ENCODE measurements at places on chromosomes 11 and 22.

- no peak for DNase-seq
These were observed 66.4 kb downstream of the ACER3 start for GRCh38 chr11:76927160-76927559.

GRCh38 chr11:8822469-8822868 is 88.5 kb upstream of the AKIP1 start:
- no peak for DNase-seq

DNA sequence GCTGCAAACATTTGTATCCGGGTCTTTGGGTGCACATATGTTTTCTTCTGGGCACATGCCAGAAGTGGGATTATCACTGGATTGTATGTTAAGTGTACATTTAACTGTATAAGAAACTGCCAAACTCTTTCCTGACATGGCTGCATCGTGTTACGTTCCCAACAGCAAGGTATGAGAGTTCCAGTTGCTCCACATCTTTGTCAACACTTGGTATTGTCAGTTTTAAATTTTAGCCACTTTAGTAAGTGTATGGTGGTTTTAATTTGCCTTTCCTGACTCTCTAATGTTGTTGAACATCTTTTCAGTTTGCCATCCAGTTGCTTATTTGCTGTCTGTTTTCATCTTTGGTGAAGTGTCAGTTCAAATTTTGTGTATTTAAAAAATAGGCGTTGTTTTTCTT is 22.5 kb upstream of the SMIM38 start:
- no peak for DNase-seq

- no peak for DNase-seq
These were observed 6.4 kb upstream of the TP53I11 start for GRCh38 chr11:44957040-44957515.

DNA sequence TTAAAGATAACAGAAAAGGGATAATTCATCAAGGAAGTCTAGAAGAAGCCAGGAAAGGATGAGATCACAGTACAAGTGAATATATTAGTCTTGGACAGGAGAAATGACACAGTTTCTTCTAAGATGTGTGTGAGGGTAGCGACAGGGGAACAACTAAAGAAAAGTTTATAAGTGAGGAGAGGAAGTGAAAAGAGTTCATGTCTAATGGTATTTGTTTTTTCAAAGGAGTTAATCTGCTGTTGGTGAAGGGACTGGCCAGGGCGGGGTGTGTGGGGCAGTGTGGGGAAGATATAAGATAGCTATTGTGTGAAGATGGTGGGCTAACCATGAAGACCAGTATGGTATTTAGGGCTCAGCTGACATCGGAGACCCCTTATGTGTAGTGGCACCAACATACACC is 7.6 kb upstream of the PPFIBP2 start:
- no peak for DNase-seq

DNA sequence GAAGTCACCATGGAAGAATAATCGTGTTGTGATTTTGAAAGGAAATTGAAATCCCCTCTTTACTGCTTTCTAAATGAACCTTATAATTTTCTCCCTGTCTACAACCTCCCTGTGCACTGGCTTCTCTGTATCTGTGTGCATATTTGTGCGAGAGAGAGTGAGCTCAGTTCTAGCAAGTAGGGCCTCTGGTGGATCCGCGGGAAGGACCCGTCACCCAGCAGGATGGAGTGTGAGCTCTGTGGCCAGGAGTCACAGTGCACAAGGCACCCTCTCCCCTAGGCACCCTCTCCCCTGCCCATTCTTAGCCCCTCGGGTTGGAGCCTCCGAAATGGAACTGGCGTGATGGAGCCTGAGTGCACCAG is 109.0 kb downstream of the TRIM29 start:
- DNase-seq: no peak

GRCh38 chr22:45268958-45269844 is 15.5 kb upstream of the UPK3A start:
- DNase-seq: peak; percentile 64

- no peak for DNase-seq
These were observed 10.8 kb downstream of the DNAL4 start for GRCh38 chr22:38783095-38783615.

DNA sequence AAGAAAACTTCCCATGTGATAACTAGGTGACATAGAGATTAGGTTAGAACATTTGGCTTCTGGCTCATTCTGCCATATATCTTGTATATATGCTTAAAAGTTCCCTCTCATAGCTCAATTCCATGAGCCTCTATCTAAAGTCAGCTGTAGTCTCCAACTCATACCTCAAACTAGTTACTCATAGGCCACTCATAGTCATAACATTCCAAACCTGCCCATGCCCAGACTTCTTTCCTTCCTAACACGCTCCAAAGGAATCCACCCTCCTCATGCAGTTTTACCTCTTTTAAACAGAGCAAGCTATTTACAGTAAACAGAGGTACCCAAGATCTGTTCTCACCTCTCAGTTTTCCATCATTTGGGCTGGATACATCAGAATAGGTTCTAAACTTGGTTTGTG is 39.4 kb downstream of the GLYATL2 start:
- DNase-seq: peak; percentile 81

DNA sequence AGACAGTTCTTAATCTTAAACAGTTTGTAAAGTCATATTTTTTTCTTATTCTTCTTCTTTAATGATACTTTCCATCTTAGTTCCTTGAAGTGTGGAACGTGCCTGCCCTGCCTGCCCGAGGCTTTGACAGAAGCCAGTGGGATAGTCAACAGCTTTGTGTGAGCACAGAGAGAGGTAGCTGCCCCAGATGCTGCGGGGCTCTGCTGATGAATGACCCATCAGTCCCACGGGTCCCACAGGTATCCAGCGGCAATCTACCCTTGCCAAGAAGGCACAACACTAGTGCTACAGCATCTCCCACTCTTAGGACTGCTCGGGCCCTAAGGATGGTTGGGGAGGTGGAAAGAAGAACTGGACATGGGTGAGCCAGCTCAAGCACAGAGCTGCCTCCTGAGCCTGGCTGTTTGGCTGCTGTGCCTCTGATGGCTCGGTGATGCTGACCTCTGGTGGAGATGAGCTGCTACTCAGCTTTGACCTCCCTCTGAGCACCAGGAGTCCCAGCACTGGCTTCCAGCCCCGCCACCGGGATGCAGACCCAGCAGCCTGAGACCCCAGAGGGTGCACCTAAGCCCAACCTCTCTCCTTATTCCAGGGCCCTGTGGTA is 11.8 kb upstream of the APLNR start:
- DNase-seq: peak; percentile 75

DNA sequence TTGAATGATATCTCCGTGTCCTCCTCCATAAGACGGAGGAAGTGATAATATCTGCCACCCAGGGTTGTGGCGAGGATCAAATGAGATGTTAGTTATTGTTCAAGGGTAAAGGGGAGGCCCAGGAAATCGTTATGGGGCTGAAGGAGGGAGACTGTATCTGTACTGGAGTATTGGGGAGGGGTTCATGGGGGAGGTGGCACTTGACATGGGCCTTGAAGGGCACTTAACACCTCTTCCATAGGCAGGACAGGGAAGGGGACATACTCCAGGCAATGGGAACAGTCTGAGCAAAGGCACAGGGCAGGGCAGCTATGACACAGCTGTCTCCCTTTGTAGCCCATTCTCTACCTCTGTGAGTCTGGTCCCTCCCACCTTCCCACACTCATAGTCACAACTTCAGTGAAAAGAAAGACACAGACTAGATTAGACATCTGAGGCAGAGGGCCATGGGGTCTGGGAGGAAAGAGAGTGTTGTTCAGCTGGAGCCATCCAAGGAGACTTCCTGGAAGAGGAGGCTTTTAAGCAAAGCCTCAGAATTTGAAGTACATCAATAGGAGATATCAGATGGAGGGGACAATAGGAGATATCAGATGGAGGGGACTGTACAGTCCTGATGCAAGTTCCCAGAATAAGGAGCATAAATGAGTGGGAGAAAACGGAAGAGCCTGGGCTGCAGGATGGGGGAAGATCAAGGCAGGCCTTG is 15.8 kb upstream of the DGKZ start:
- no peak for DNase-seq

DNA sequence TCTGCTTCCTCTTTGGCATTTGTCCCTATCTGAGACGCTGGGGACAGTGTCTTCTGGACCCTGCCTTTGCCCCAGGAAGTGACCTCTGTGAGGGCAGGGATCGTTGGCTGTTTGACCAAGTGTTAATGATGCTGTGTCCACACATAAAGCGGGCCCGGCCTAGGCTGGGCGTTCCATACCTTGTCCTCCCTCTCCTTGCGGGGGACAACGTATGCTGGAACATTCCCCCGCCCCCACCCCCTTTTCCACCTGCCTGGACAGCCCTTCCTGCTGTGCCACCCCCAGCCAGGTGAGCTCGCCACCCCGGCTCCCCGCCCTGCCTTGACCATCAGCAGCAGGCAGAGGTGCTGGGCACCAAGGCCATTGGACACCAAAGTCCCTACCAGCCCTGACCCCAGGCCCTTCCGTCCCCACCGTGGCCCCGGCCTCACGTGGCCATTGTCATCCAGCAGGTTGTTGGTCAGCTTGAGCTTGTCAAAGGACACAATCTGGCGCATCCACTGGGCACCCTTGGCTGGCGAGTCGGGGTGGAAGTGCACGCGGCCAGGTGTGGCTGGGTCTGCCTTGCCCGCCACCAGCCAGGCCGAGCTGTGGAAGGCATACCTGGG is 4.1 kb upstream of the NUDT8 start:
- no peak for DNase-seq

- peak; percentile 22 for DNase-seq
These were observed 138.7 kb downstream of the TRIM29 start for GRCh38 chr11:119999220-119999619.

DNA sequence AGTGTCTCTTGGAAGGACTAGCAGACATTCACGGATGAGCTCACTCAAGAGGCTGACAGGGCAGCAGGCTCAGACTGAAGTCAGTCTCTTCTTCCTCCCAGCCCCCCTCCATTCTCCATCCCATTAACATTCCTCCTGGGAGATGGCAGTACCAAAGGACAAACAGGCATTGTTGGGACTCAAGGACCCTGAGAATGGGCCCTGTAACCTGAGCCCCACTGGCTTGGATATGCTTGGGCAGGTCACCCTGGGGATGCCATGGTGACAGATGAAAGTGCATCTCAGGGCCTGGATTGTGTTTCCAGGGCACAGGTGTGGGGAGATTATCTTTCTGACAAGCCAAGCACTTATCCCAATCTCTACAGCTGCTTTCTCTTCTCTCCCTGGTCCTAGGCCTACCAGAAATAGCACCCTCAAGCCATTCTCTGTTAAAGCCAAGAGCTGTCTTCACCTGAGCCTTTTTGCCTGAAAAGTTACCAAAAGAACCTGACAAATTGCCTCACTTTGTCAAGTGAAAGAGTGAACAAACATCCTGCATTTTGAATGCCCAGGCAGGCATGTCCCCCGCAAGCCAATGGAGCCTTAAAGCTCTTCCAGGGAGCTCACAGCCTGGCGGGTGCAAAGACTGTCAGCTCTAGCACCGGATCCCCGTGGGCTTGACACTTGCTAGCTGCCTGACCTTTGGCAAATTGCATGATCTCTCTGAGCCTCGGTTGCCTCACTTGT is 366.0 kb upstream of the NARS2 start:
- DNase-seq: no peak

- peak; percentile 69 for DNase-seq
These were observed 90.4 kb upstream of the PDGFD start for GRCh38 chr11:104254347-104254746.

DNA sequence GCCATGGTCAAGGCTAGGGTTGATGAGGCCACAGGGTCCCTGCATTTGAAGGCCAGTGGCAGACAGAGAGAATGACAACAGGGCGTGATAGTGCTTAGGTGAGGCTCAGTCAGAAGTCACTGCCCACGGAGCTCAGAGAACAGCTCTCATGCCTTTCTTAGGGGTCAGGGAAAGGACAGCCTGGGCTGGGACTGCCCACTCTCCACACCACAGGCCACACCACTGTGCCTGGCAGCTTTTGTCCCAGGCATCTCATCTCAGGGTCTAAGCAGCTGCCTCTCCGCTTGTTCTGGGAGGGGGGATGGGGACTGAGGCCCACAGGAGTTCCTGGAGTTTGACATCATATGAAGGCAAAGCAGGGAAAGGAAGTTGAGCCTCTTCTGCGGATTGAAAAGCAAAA is 150.2 kb upstream of the B3GAT1 start:
- DNase-seq: no peak

GRCh38 chr11:96185220-96185768 is 157.7 kb downstream of the MAML2 start:
- DNase-seq: no peak
